ENCODE measurements at places on chromosomes 2 and 18.

DNA sequence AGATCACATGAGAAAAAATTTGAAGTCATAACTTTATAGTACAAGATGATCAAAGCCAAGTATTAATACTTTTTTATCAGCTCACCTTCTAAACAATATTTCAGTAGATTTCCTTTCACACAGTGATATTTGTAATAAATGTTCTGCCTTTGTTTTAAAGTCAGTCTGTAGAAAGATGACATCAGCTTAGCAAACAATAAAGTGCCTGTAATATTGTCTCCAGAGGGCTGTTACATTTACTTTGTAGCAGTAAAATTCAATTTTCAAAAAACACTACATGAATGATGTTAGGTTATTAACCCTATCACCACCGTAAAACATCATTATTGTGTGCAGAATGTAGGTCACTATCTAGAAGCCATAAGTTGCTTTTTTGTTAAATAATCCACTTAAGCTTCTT is 49.6 kb downstream of the ZEB2 start:
- no peak for DNase-seq

DNA sequence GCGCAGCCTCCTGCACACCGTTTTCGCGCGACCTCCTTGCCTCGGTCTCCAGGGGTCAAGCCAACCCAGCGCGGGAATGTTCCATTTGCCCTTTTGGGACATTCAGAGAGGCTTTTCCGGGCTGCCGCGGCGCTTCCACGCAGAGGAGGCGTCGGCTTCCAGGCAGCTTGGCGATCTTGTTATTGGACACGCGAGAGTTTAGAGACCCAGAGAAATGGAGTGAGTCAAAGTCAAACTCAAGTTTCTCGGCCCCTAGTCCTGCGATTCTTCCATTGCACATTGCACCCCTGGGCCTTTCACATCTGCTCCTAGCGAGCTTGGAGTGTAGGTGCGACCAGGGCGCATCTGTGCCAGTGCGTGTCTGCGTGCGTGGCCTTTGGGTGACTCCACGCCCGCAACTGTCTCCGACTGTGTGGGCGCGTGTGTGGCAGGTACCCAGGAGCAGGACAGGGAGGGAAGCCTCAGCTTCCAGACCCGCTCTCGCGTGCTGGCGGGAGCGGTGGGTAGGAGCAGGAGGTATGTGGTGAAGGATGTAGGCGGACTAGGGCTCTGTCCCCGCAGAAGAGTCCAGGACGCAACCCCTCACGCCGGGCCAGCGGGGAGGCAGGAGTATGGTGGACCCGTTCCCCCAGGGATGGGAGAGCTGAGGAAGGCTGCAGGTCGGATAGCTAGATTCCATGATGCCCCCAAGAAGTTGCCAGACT is 13.5 kb downstream of the SIX3 start:
- no peak for DNase-seq

- DNase-seq = no peak
Observed at GRCh38 chr18:49178321-49178720, 227.6 kb upstream of the SMAD7 start.

DNA sequence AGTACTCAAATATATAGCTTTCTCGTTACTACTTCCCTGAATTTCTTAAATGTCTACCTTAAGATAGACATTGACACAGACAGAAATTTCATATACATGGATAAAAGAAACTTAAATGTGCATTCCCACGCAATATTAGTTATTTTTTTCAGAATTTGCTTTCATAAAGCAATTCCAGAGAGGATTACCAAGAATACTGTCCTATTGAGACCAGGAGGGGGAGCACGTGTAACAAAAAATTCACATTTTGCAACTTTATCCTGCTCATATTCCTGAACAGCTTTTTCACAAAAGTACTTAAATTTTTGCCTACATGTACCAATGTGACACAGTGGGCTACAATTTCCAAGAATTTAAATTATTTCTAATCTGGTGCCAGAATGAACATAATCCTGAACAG is 30.7 kb upstream of the ERCC3 start:
- DNase-seq = peak; percentile 29

DNA sequence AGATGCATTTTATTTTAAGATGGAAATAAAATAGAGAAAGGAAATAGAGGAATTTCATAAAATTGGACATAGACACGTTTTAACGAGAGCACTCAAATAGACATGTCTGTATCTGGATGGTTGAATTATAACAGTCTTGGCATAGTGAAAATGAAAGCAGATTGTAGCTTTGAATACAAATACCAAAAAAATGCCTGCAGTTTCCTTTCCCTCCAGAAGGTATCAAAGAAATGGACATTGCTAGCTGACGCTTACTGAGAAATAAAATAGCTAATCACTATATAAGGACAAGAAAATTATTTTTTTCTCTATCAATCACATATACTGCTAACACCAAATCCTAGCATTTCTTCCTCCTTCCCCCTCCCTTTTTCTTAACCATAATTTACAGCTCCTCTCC is 11.4 kb upstream of the MAPRE2 start:
- DNase-seq = no peak

DNA sequence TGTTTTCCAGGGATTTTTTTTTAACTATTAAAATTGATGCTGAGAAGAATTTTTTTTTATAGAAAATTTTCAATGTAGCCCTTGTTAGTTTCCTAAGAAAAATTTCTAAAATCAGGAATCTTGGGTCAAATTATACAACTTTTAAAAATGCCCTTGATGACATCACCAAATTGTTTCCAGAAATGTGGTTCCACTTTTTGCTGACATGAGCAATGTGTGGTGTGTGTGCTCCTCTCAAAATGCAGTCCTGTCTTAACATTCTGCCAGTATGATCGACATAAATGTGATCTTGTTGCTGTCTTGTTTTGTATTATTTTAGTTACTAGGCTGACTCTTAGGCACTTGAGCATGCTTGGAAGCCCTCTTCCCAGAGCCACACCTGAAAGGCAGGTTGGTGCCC is 89.7 kb upstream of the ST6GAL2 start:
- DNase-seq = no peak

- no peak for DNase-seq
Observed at GRCh38 chr2:115910270-115910669, 1467.8 kb downstream of the DPP10 start.

DNA sequence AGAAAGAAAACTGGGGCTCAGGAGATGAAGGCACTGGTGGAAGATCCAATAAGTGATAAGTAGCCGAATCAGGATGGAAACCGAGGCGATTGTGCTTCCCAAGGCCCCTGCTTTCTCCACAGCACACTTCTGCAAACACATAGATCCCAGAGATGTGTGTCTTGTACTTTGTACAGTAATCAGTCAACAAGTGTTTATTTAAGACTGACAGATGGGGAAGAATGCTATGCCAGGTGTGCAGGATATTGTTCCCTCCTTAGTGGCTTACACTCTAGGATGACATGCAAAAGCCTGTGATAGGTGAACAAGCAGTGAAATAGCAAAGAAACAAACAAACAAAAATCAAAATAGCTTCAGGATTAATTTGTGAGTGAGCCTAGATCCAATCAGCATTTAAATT is 116.6 kb downstream of the ACTR3 start:
- DNase-seq = no peak

GRCh38 chr2:160402997-160403979 is 90.3 kb downstream of the RBMS1 start:
- DNase-seq = no peak

- no peak for DNase-seq
Observed at GRCh38 chr2:18441583-18441982, 118.9 kb downstream of the RDH14 start.

DNA sequence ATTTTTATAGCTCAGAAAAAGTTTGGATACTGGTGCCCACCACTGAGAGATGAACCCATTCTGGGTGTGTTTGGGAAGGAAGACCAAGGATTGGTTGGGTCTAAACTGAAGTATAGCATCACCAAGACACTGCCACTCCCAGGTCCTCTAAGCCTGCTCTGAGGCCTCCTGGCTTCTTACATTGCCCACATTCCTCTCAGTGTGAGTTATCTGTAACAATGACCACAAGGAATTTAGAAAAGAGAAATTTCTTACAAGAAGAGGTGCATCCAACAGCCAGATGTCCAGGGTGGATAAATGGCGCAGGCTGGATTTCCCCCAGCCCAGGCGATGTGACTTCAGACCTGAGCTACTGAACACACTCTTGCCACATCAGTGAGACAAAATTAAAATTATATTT is 1.6 kb upstream of the GPR45 start:
- DNase-seq = no peak

GRCh38 chr2:174859563-174860169 is 95.4 kb upstream of the CHRNA1 start:
- DNase-seq = no peak

- DNase-seq = no peak
Observed at GRCh38 chr18:9720327-9720726, 12.2 kb downstream of the RAB31 start.

- DNase-seq = no peak
Observed at GRCh38 chr18:12282442-12283039, 25.5 kb upstream of the TUBB6 start.

- DNase-seq = no peak
Observed at GRCh38 chr18:13619505-13620205, 106.7 kb downstream of the FAM210A start.

GRCh38 chr2:240189686-240190085 is 49.2 kb upstream of the OTOS start:
- no peak for DNase-seq

- DNase-seq = no peak
Observed at GRCh38 chr2:218570850-218571249, 2.2 kb downstream of the CNOT9 start.

- DNase-seq = no peak
Observed at GRCh38 chr2:28545590-28546200, 49.8 kb downstream of the PLB1 start.

DNA sequence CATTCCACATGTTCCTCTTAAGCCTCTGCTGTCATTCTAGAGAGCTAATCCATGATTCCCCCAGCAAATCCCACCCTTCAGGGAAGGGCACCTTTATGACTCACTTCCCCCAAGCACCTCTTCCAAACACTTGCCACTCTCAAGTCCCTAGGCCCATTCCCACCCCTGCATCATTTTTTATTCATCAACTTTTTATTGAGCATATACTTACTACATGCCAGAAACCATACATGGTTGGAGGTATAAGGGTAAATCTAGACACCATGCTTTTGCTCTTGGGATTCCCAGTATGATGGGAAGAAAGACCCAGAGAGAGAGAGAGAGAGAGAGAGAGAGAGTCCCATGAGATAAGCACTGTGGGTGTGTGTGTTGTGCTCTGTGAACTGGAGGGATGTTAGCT is 87.9 kb downstream of the MAPK4 start:
- DNase-seq = no peak

- no peak for DNase-seq
Observed at GRCh38 chr2:207791579-207792243, 22.0 kb upstream of the FZD5 start.

- DNase-seq = no peak
Observed at GRCh38 chr2:41930807-41931566, 116.8 kb upstream of the PKDCC start.

DNA sequence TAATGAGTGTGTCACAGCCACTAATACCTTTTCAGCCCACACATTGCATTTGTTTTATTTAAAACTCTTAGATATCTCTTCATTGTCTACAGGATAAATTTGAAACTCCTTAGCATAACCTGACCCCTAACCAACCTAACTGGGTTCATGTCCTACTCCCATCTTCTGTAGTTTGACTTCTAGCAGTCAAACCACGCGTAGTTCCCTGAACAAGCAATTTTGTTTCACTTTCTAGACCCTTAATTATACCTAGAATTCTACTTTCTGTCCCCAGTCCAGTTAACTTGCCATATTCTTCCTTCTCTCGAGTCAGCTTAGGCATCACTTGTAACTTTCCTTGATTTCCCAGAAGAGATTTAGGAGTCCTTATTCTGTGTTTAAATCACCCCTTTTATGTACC is 55.1 kb downstream of the RBBP8 start:
- DNase-seq = no peak

DNA sequence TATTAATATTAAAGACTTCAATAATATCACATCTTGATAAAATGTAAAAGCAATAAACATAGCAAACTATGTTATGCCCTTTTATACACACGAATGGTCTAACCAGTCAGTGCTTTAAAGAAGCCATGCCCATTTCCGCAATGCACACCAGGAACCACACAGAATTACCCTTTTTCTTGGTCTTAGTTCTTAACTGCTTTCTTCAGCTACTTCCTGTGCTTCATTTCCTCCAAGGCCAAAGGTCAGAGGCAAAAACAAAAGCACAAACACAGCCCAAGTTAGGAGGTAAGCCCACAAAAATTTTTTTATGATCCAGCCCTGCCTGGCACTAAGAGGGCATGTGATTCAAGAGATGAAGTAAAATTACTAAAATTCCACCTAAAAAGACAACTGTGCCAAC is 267.2 kb downstream of the FBXO15 start:
- DNase-seq = no peak

GRCh38 chr18:55811925-55812324 is 223.9 kb upstream of the TCF4 start:
- DNase-seq = no peak

GRCh38 chr18:12335503-12335902 is 27.5 kb downstream of the TUBB6 start:
- DNase-seq = no peak

DNA sequence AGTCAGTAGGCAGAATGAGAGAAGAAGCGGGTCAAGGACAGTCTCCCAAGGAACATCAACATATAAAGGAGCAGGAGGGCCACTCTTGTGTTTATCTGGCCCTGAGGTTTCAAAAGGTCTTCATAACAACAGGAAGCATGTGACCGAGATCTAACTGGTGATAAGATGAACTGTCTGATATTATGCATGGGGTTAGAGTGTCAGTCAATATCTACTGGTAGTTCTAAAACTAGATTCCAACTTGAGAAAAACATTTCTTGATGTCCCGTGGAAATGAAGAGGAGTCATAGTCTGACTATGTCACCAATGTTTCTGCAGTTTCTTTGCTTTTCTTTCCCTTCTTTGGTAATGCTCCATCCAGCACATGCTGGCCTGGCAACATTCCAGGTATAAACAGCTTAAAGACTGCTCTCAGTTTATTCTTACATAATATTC is 77.5 kb upstream of the ITPRID2 start:
- DNase-seq = no peak

DNA sequence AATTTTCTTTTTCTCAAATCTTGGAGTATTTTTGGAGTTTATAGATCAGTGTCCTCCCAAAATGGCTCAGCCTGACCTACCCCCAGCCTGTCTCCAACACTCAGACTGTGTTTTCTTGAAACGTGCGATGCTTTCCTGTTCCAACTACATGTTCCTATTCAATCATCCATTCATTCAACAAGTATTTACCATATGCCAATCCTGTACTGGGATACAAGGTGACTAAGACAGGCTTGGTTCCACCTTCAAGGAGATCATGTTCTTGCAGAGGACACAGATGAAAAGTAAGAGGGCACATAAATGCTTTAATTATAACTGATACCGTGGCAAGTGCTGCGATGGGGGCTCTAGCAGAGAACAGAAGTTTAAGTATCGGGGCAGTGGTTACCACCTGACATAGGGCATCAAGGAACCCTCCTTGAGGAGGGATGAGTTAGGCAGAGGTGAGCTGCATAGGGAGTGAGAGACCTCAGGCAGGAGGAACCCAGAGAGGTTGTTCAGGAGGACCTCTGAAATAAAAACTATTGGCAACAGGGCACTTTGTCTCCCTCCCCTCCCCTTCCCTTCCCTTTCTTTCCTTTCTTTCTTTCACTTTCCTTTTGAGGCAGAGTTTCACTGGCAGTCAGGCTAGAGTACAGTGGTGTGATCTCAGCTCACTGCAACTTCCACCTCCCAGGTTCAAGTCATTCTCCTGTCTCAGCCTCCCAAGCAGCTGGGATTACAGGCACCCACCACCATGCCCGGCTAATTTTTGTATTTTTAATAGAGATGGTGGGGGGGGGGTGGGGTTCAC is 469.0 kb downstream of the EPHA4 start:
- no peak for DNase-seq

Data from left renal cortex interstitium (tissue), 4 donors.